Effector CD8-positive, alpha-beta T cell (primary cell): ENCODE measurements at places on chromosomes 6 and 20.

GRCh38 chr6:6319952-6320811 is at the start of gene F13A1:
F13A1 (minus strand) TSS chr6:6320662; CDS start chr6:6318664, 1,998 bp downstream.
- DNase-seq: no peak

- DNase-seq: no peak
Observed at GRCh38 chr20:48538058-48538825, 289.6 kb downstream of the PREX1 start.

- DNase-seq: no peak
Observed at GRCh38 chr6:154731296-154732218, 1.7 kb upstream of the SCAF8 start.

- no peak for DNase-seq
Observed at GRCh38 chr6:136076496-136076895, 173.6 kb downstream of the MTFR2 start.

DNA sequence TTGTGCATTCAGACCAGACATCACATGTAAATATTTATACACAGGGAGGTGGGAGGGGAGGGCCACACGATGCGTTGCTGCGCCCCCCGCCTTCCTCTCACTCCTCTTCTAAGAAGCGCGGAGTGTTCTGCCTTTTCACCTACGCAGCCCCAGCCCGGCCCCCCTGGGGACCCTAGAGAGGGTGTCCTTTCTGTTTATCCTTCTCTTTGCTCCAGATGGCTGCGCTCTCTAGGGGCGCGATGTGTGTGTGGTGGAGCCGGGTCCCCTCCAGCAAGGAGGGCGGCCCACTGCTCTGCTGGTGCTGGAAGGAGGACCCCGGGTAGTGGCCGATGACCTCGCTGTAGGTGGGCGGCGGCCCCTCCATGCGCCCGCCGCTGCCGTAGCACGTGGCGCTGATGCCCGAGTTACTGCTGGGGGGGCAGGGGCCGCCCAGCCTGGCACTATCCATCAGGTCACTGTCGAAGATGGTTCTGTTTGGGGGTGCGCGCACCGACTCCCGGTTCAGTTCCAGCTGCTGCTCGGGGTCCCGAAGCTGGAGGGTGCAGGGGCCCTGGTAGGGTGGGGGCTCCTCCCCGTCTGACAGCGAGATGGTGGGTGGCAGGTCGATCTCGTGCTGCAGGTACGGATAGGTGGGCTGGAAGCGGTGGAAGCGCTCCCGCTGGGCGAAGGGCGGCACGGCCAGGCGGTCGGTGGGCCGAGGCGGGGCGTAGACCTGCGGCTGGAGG is 31.8 kb upstream of the ZBP1 start:
- no peak for DNase-seq

DNA sequence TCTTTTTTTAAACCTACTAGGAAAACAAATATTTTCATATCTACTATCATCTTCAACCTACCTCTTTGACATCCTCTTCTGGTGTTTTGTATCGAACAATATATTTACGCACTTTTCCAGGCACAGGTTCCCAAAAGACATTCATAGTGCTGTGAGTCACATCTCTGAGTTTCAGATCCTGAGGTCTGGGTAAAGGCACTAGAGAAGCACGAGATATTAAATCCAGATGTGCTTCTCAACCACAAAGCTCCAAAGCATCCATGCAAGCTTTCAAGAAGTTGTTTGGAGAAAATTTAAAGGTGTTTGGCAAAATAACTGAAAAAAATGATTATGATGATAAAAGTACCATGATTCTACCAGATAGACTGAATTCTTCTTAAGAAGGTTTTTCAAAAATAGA is 62.7 kb downstream of the COL12A1 start:
- no peak for DNase-seq

GRCh38 chr20:62692176-62692575 is 16.5 kb upstream of the NTSR1 start:
- DNase-seq: no peak

DNA sequence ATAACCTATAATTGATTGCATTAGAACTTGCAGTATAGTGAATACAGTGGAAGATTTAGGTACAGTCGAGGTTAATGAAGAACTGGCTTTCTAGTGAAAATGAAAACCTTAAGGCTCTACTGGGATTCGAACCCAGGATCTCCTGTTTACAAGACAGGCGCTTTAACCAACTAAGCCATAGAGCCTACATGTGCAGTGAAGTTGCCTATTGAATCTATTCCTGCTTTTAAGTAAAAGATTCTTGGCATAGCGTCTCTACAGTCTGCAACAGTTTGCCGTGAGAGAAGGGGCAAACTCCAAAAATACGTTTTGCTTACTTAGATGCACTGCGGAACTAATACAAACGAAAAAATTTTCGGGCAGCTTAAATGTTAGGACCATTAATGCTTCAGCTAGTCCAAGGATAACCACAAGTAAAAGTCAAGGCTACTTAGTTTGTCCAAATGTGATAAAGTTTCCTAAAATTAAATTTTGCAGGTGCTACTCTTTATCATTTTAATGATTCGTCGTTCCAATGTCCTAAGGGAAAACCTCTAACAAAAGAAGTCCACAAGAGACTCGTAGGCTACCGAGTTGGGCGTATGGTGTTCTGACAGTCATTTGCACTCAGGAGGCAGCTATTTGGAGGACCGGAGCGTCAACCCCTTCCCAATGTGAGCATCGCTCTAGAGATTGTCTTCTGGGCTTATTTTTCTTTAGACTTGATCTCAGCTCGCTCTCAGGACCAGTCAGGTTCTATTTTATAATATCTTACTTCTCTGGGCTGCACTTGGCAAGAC is 31.3 kb upstream of the ZSCAN23 start:
- DNase-seq: no peak

DNA sequence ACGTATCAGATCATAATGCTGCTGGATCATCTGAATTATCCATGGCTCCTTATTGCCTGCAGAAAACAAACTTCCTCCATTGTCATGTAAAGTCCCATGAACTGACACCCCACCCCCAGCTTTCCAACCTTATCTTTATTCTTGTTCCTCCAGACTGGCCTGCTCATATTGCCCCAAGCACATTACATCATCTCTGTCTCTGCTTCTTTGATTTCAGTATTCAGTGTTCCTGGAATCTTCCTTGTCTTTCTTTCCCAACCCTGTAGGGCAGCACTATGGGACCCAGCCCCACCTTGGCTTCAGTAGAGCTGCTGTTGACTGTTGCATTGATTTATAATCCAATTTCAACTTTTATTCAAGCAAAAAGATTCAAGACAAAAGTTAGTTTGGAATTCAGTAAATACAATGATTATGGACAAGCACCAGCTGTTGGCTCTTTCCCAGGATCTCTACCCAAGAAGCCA is 187.5 kb upstream of the ECI2 start:
- DNase-seq: no peak

GRCh38 chr6:161480421-161481155 is 206.7 kb upstream of the AGPAT4 start:
- DNase-seq: no peak

DNA sequence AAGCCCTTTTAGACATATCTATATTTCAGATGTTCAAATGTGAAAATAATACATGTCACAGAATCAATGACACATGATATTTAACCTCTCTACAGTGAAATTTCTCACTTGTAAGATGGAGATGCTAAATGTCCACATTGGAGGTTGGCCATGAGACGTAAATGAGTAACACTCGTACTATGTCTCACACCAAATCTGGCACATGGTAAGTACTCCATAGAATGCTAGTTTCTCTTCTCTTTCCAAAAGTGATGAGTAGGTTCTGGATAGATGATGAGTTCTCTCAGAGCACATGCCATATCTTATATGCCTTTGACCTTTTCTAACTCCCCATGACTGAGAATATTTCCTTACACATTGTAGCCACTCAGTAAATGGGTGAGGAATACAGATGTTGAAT is 17.7 kb downstream of the GFOD1 start:
- no peak for DNase-seq

DNA sequence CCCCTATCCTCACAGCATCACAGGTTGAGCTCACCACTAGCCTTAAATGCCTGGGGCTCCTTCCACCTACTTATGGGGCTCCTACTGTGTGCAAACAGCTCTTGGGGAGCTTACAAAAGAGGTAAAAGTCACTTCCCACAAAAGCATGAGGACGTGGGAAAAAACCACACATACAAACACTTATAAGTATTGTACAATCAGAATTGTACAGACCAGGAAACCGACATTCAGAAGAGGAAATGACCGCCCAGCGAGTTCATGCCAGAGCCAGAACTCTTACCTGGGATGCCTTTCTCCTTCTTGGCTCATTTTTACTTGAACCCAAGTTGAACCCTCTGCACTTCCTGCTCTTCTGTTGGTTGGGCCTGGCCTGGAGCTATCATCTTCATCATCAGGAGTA is 6.3 kb upstream of the PPP1R16B start:
- DNase-seq: no peak

GRCh38 chr6:159804504-159804903 is 4.4 kb downstream of the PNLDC1 start:
- DNase-seq: no peak

DNA sequence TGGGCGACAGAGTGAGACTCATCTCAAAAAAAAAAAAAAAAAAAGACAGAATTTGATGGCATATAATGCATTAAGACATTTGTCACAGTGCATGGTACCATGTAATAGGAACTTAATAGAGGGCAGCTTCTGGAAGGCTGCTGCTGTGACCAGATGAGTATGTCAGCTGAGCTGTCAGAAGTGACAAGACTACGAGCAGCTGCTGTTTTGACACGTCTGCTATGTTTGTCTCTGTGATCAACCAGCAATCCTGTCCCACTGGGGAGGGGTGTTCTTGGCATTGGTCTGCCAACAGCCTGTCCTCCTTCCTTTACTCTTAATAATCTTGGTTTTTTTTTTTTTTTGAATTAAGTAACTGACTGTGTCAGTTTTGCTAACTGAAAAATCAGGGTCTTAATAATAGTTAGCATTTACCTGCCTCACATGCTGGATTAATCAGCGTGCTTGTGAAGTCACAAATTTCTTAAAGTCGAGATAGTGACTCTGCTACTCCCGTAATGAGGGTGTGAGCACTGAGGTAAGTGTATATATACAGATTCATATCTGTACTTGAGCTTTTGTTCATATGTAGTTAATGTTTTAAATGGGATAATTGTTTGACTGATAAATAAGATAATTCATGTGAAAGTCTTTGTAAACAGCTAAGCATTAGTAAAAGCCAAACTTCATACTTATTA is 152.4 kb downstream of the BMP2 start:
- DNase-seq: no peak

- DNase-seq: no peak
Observed at GRCh38 chr6:135475292-135475886, 22.2 kb downstream of the AHI1 start.

DNA sequence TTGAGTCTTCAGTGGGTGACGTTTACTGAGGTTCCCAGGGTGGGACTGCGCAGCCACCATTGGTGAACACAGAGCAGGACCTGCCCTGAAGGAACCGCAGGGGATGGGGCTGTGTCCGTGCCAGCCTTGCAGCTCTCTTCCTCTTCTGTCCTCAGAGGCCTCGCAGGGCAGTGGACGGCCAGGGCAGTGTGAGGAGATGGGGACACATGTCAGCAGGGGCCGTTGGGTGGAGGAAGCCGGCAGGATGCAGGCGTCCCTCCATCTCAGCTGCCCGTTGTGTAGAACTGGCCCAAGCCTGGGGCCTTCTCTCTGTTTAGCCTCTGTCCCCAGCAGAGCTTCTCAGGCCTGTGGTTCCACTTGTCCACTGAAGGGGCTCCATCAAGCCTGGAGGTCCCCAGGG is 53.6 kb upstream of the SMOC2 start:
- no peak for DNase-seq

DNA sequence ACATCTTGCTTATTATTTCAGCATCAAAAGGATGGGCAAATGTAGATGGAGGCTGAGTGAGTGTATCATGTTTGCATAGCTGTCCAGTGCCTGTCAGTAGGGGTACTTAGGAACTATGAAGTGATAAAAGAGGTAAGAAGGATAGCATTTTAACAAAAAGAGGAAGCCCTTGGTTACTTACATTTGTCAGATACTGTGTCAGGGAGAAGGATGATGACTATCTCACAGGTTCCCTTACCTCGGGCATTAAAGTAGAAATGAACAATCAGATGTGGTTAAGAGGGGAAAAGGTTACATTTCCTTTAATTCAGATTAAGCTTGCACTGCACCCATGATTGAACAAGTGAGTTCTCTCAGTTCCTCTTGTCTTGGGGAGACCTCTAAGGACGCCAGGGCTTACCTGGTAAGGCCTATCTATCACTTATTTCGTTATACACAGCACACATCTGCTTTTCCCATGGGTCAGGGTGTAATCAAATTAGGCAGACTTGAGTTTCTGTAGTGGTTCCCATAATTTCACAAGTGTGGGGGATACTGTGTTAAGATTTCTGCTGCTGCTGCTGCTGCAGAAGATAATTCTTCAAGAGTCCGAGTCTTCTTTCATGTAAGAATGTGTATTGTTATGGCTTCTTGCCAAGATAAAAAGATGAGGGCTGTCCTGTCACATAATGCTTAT is 4.5 kb downstream of the FOXO3 start:
- no peak for DNase-seq

DNA sequence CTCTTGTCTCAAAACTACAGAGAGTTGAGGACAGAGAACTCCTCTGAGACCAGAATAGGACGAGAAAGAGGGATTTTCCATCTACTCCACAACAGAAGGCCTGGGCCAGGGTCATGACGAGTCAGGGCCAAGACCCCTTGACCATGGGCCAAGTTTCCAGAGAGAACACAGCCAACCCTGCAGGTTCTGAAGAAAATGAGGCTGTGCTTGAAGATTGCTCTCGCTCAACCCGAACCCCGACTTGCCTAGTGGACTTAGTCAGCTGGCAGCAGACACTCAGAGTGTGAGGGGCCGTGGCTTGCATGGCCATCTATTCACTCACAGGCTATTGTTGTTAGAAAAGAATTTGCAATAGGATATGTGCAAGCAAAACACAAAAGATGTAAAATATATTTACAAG is 54.5 kb downstream of the TMEM242 start:
- DNase-seq: no peak

DNA sequence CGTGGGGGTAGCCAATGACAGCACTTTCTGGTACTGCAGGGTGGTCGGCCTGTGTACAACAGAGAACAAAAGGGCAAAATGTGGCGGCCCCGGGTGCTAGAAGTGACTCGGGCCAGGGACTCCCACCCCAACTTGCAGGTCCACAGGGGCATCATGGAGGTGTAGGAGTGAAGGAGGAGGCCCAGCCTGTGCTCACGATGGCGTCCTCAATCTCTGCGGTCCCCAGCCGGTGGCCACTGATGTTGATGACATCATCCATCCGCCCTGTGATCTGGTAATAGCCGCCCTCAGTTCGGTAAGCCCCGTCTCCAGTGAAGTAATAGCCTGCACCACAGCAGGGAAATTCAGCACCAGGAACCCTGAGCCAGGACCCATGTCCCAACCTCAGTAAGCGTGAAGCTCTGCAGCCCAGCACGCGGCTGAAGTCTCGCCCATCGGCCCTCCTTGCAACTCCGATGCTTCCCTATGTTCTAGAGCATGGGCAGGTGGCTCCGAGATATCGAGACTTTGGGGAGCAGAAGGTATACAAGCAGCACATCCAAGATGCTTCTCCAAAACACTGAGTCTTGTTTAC is 20.2 kb upstream of the APMAP start:
- no peak for DNase-seq
